Muscle of arm (tissue), 14 donors: ENCODE measurements at places on chromosomes 1 and 21. TPM values are rescaled to one million over a fixed set of nuclear protein-coding genes. Genes with fewer than 3 reads are reported as not detected.

Gene SPRR3
- not detected for polyA plus RNA-seq

Gene DISC1
- 7.0 TPM for polyA plus RNA-seq

Gene FCMR
- polyA plus RNA-seq = 12.5 TPM

Gene KRTAP10-10
- polyA plus RNA-seq = not detected

Gene PRAMEF1
- not detected for polyA plus RNA-seq

Gene FCRL5
- not detected for polyA plus RNA-seq

Gene ABCD3
- 33.2 TPM for polyA plus RNA-seq

Gene GNL2
- polyA plus RNA-seq = 55.1 TPM

Gene IGFN1
- polyA plus RNA-seq = 2.7 TPM

Gene HES3
- polyA plus RNA-seq = not detected

Gene CA6
- not detected for polyA plus RNA-seq

Gene GPATCH2
- 10.0 TPM for polyA plus RNA-seq

Gene DVL1
- 40.2 TPM for polyA plus RNA-seq

Gene MIGA1
- polyA plus RNA-seq = 11.2 TPM

Gene ATP1A2
- 89.7 TPM for polyA plus RNA-seq

Gene KCNE1
- polyA plus RNA-seq = 0.75 TPM

Gene C1orf116
- polyA plus RNA-seq = 18.2 TPM

Gene RIPPLY3
- 0.28 TPM for polyA plus RNA-seq

Gene SLAMF7
- polyA plus RNA-seq = 0.33 TPM

Gene TMEM240
- polyA plus RNA-seq = 1.9 TPM

Gene CADM3
- 0.33 TPM for polyA plus RNA-seq

Gene HUNK
- 5.2 TPM for polyA plus RNA-seq

Gene HPDL
- 1.1 TPM for polyA plus RNA-seq

Gene CD2
- 3.1 TPM for polyA plus RNA-seq

Gene C1orf87
- polyA plus RNA-seq = not detected

Gene GCSAML
- polyA plus RNA-seq = 0.39 TPM

Gene PGLYRP4
- polyA plus RNA-seq = not detected

Gene ERVH48-1
- polyA plus RNA-seq = not detected

Gene CD53
- 7.4 TPM for polyA plus RNA-seq

Gene STPG1
- polyA plus RNA-seq = 1.6 TPM

Gene FCRL2
- polyA plus RNA-seq = not detected

Gene TRIM58
- 5.3 TPM for polyA plus RNA-seq

Gene LRRC8C
- 5.5 TPM for polyA plus RNA-seq

Gene HMCN1
- polyA plus RNA-seq = 26.8 TPM

Gene ARHGEF16
- 1.4 TPM for polyA plus RNA-seq

Gene PADI4
- polyA plus RNA-seq = 0.82 TPM

Gene TNFSF18
- polyA plus RNA-seq = 0.24 TPM

Gene PDPN
- polyA plus RNA-seq = 45.0 TPM

Gene NHLH2
- polyA plus RNA-seq = not detected

Gene ZNF695
- 1.7 TPM for polyA plus RNA-seq

Gene BROX
- 20.7 TPM for polyA plus RNA-seq

Gene HFM1
- polyA plus RNA-seq = 2.8 TPM

Gene FOXO6
- polyA plus RNA-seq = 7.6 TPM
